ENCODE measurements at places on chromosomes 7 and 10.

DNA sequence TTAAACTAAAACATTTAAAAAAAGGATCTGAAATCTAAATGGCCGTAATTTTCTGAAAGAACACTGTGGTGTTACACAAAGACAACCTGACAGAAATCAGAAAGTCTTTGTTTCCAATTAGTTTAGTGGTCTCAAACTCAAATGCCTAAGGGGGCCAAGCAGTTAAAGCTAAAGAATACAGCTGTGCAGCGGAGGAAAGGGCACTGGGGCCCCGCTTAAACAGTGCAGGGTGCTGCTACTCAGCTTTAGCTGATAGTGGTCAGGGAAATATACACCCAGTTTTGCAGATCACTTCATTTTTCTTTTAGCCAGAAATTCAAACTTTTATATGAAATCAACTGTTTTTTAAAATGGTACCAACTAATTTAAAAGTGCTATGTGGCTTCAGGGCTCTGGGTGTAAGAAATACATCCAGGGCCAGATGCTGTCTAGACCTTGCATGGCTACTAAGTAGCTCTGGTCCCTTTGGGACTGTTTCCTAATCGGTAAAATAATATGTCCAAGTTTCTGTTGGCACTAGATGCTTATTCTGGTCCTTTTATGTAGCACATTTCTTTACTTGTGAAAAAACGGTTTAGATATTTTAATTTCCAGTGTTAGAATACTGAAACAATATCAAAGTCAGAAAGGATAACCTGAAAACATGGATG is 161.8 kb upstream of the LAMB4 start:
- no peak for DNase-seq

DNA sequence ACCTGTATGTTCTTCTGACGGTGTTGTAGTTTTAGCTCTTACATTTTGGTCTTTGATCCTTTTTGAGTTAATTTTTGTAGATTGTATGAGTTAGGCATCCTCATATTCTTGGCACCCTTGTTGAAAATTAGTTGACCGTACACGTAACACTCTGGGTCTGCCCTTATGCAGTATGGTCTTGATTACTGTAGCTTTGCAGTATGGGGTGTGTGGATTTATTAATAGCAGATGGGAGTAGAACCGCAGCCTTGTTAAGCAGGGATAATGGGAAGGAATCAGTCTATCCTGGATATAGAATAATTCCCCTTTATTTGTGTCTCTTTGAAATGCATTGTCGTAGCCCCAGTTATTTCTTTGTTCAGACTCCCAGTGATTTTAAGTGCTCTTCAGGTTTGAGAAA is 95.5 kb downstream of the UBE3C start:
- no peak for DNase-seq

DNA sequence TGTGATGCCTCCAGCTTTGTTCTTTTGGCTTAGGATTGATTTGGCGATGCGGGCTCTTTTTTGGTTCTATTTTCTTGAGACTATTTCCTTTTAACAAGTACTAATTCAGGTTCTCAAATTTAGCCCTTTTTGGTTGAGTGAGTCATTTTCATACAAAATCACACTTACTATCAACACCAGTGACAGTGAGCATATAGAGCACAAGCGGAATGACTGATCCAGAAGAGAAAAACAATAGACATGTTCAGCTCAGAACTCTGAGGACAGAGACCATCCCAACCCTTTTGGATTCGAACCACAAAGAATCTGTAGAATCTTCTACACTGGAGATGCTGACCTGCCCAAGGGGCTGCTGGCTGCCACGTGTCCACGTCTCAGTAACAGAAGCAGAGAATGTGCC is 56.4 kb upstream of the INSYN2A start:
- no peak for DNase-seq

DNA sequence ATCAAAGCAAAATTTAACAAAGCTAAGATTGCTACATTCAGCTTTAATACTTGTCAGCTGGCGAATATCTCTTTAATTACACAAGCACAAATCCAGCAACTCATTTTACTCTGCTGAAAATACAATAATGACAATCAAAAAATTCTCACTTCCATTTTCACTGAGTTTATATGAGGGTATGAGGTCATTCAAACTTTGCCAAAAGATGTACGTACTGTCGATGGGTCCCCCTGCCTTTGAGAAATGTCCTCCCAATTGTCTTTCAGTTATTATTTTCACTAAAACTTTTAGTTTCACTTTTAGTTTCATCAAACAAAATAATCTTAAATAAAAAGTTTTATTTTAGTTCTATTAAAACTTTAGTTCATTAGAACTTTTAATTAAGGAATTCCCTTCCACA is 159.5 kb upstream of the WDR11 start:
- no peak for DNase-seq

DNA sequence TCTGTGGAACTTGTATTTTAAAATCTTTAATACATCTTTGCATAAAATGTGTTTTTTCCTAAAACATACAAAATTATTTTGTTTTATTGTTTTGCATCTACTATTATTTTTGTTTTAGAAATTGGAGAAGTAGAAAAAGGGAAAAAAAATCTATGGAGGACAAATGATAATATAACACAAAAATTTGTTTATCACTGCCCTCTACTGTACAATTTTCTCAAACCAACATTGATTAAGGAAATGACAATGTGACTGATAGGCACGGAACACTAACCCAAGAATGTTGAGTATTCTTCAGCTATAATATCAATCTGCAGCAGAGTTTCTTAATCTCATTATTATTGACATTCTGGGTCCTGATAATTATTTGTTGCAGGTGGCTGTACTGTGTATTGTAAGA is 9.5 kb upstream of the ING3 start:
- DNase-seq: no peak

DNA sequence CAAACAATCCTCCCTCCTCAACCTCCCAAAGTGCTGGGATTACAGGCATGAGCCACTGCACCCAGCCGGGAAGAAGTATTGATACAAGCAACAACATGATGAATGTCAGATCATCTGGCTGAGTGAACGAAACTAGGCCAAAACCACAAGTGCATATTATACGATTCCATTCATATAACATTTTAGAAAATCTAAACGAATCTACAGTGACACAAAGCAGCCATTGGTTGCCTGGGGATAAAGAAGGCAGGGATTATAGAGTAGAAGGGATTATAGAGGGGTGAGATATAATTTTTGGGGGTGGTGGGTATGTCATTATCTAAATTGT is 11.5 kb upstream of the RHBDD2 start:
- no peak for DNase-seq

GRCh38 chr7:123208793-123209192 is 9.0 kb upstream of the SLC13A1 start:
- no peak for DNase-seq

- no peak for DNase-seq
Measured at GRCh38 chr7:148894591-148894990, 10.5 kb upstream of the EZH2 start.

GRCh38 chr7:91571601-91572000 is 307.4 kb downstream of the FZD1 start:
- DNase-seq: no peak

Data from activated CD8-positive, alpha-beta T cell treated with anti-CD3 and anti-CD28 coated beads for 36 hours (primary cell).